ENCODE measurements at places on chromosomes 12 and 14. TPM values are rescaled to one million over a fixed set of nuclear protein-coding genes. Genes with fewer than 3 reads are reported as not detected.
A peak's percentile ranks its signal among the peaks of the same experiment; 100 is the strongest.

Gene TSHR
- total RNA-seq: not detected

DNA sequence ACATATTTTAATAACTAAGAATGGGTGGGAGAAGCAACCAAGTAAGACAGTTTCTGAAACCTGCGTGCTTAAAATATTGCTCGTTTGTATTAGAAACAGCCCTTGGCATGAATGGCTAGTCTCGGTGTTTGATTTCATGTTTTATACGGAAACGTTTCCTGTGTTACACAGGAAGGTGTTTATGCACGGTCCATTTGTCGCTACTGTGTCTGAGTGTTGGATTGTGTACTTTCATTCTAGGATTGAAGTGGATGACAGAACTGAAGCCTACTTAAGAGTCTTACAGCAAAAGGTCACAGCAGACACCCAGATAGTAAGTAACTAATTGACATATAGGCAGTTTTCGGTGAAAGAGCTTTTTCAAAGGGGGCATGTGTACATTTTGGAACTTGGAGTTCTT lies 19.6 kb downstream of the PIWIL1 start:
- H3K27ac ChIP-seq: no peak overlapping the region
- no peaks in the 10 kb centered on the region for H3K36me3 ChIP-seq
- no peaks in the 10 kb centered on the region for H3K4me1 ChIP-seq
- H3K4me3 ChIP-seq: no peak overlapping the region
- no peak for DNase-seq
- no peaks in the 10 kb centered on the region for H3K27me3 ChIP-seq

Gene SOAT2
- total RNA-seq: not detected

DNA sequence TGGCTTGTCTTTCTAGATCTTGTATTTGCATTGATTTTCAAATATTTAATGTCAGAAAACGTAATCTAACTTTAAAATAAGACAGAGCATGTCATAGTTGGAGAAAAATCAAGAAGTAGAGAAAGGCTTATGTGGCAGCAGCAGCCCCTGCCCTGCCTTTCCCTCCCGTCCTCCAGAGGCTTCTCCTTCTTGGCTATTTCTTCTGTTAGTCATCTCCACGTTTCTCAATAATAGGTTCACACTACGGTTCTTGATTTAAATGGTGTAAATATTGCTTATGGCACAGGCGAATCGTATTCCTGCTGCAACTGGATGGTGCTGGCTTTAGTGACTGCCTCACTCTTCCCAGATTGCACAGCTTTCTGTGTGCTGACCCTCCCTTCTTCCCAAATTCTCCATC lies 42.8 kb downstream of the SLC8B1 start:
- no peak overlapping the region for H3K4me3 ChIP-seq
- peaks cover under 1% of the 10 kb centered on the region for H3K4me1 ChIP-seq
- DNase-seq: no peak
- no peaks in the 10 kb centered on the region for H3K27me3 ChIP-seq

Gene KRT5
- not detected for total RNA-seq

DNA sequence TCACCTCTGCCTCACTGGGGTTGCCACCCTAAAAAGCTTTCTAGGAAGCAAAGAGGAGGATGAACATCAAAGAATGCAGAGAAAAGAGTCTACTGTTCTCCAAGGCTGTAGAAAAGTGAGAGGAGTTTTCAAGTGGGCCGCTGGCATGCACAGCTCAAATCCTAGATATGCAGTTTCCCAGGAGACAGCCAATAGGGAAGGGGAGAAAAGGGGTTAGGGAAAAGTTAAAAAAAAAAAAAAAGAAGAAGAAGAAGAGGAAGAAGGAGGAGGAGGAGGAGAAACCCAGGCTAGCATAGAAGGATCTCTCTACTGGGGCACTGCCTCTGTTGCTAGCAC lies 682 bp downstream of the BATF start:
- no peak for DNase-seq
- 0 out of 2 replicates have a peak, but pooled peaks cover 4% of the 10 kb centered on the region for H3K4me1 ChIP-seq
- no peak overlapping the region for H3K4me3 ChIP-seq
- H3K27me3 ChIP-seq: no peaks in the 10 kb centered on the region

Gene PTGER2
- total RNA-seq: 2.9 TPM

DNA sequence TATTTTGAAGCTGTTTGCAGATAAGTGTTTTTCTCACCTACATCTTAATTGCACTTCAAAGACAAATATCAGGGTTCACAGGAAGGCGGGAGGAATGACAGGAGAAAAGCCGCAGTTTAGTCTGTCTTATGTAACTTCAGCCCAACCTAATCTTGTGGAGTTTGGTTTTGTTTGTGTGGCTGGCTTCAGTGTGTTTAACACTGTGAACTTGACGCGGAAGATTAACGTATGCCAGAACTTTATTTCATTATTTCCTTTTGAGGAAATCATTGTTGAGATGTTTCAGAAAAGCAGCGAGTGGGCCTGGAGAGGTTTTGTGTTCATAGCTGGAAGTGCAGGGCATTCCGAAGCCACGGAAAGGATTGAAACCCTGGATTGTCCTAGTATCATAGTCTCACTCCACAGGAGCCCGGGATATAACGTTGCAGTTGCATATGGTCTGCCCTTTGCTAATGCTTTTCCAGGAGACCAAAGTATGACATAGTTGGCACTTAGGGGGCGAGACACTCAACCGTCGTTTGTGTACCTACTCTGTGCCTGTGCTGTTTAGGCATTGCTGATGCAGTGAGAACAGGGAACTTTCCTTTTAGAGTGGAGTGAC lies 2.0 kb downstream of the PELI2 start:
- H3K27ac ChIP-seq: no peak overlapping the region
- H3K27me3 ChIP-seq: no peaks in the 10 kb centered on the region
- H3K36me3 ChIP-seq: peaks cover 10% of the 10 kb centered on the region
- peak; percentile 48 for DNase-seq

Gene GPD1
- total RNA-seq: not detected

- H3K4me1 ChIP-seq: no peaks in the 10 kb centered on the region
- no peak overlapping the region for H3K27ac ChIP-seq
- no peaks in the 10 kb centered on the region for H3K27me3 ChIP-seq
- H3K4me3 ChIP-seq: no peak overlapping the region
- H3K36me3 ChIP-seq: no peaks in the 10 kb centered on the region
Observed at GRCh38 chr12:43162138-43162537, 389.9 kb downstream of the ADAMTS20 start.

DNA sequence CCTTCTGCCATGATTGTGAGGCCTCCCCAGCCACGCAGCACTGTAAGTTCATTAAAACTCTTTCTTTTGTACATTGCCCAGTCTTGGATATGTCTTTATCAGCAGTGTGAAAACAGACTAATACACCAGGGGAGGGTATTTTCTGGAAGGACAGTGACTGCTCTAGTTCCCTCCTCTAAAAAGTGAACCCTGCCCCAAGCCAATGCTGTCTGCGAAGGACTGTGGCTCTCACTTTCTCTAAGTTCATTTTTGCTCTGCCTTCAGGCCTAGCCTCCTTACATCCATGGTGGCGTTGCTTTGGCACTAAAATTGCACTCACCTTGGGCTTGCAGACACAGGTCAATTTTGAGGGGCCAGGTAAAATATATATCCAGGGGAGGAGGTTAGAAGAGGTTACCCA lies 323.0 kb downstream of the VRK1 start:
- DNase-seq: no peak
- no peaks in the 10 kb centered on the region for H3K36me3 ChIP-seq
- H3K4me1 ChIP-seq: no peaks in the 10 kb centered on the region
- H3K27me3 ChIP-seq: no peaks in the 10 kb centered on the region
- no peak overlapping the region for H3K4me3 ChIP-seq

Gene ZFHX2
- not detected for total RNA-seq

DNA sequence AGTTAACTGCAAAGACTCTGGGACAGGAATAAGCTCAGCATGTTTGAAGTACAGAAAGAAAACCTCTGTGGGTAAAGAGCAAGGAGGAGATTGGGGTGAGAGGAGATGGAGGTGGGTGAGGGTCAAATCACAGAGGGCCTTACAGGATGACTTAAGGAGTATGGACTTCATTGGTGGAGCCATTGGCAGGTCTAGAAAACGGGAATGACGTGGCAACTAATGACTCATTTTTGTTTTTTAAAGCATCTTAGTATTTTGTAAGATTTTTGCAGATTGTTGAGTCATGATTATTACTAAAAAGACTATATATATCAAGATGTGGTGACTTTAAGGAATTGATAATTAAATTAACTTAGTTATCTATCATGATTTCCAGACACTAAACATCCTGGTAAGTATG lies 18.5 kb downstream of the UTP20 start:
- H3K36me3 ChIP-seq: peaks cover 62% of the 10 kb centered on the region
- H3K4me1 ChIP-seq: no peaks in the 10 kb centered on the region
- no peak for DNase-seq
- H3K27me3 ChIP-seq: no peaks in the 10 kb centered on the region
- H3K4me3 ChIP-seq: no peak overlapping the region
- H3K27ac ChIP-seq: no peak overlapping the region

DNA sequence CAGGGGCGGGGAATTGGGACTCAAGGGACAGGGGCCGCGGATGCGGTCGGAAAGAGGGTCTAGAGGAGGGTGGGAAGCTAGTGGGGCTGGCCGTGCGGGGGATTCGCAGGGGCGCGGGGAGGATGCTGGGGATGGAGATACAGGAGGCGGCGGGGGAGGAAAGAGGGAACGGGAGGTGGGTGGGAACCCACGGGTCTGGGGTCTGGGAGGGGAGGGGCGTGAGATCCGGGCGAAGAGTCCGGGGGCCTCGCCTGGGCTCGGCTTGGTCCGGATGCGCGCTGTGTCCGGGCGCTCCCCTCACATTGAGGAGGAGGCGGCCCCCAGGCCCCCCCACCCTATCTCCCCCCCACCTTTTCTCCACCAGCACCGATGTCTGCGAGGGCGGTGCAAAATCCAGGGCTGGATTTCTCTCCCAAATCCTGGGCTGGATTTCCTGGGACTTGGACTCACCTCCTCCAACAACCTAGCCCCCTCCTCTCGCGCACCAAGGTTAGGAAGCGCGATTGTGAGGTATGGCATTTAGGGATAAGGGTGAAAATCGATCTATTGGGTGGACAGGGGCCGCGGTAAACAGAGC lies at the start of gene AGAP2:
AGAP2 (minus strand) TSS at position 82 of the 577 bp plus-strand sequence. CDS start 496 bp downstream, outside the sequence.
- peak within 1 kb of the TSS; percentile 16 for H3K4me3 ChIP-seq
- H3K27ac ChIP-seq: no peak within 1 kb of the TSS
- peaks cover 27% of the 10 kb centered on the region for H3K4me1 ChIP-seq
- DNase-seq: no peak
- peaks cover 96% of the 10 kb centered on the region for H3K27me3 ChIP-seq
- H3K36me3 ChIP-seq: peaks cover 7% of the 10 kb centered on the region

Gene GNB3
- not detected for total RNA-seq

- no peaks in the 10 kb centered on the region for H3K36me3 ChIP-seq
- H3K27ac ChIP-seq: peak overlapping the region; percentile 50
- H3K4me3 ChIP-seq: no peak overlapping the region
- peaks cover 28% of the 10 kb centered on the region for H3K4me1 ChIP-seq
- H3K27me3 ChIP-seq: no peaks in the 10 kb centered on the region
Observed at GRCh38 chr12:115440438-115440837, 756.5 kb upstream of the TBX3 start.

DNA sequence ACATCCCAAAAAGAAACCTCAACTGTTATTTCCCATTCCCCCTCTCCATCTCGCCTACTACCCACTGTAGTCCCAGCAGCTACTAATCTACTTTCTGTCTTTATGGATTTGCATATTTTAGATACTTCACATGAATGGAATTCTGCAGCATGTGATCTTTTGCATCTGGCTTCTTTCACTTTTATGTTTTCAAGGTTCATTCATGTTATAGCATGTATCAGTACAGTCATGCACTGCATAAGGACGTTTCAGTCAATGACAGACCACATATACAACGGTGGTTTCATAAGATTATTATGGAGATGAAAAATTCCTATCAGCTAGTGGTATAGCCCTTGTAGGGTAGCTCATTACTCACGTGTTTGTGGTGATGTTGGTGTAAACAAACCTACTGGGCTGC lies 24.5 kb downstream of the PCNX4 start:
- no peak overlapping the region for H3K4me3 ChIP-seq
- H3K27ac ChIP-seq: no peak overlapping the region
- H3K4me1 ChIP-seq: no peaks in the 10 kb centered on the region
- no peak for DNase-seq
- H3K27me3 ChIP-seq: no peaks in the 10 kb centered on the region
- peaks cover 72% of the 10 kb centered on the region for H3K36me3 ChIP-seq

Gene CNTN1
- total RNA-seq: 1.4 TPM

Gene RDH12
- total RNA-seq: not detected

- H3K27me3 ChIP-seq: no peaks in the 10 kb centered on the region
- DNase-seq: no peak
- H3K4me3 ChIP-seq: no peak overlapping the region
- H3K27ac ChIP-seq: no peak overlapping the region
Observed at GRCh38 chr12:120800665-120801064, 75.0 kb downstream of the ACADS start.

DNA sequence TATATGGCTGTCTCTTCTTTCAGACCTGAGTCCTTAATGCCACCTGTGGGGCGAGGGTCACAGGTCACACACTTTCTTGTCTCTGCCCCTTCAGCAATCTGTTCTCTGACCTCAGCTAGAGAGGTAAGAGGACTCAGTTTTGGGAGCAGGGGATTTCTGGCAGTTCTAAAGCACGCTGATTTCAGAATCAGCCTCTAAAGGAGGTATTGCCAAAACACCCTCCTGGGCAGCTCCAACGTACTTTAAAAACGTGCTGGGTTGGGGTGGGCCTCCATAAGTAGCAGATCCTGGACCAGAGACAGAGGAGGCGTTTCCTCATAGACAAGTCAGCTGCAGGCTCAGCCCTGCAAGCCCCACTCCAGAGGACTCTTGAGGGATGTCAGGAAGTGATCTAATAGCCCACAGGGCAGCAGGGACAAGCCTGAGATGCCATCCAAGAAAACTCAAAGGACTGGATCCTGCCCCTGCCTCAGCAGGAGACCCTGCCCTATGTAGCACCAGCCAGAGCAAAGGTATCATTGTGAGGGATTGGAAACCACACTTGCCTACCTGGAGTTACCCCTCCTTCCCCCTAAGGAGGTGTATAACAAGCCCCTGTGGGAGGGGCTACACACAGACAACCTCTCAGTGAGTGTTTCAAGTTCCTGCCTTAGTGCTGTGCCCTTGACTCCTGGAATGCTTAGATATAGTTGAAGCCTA lies 8.5 kb downstream of the CTDSP2 start:
- H3K27ac ChIP-seq: peak overlapping the region; percentile 0
- H3K27me3 ChIP-seq: no peaks in the 10 kb centered on the region
- H3K4me3 ChIP-seq: no peak overlapping the region
- no peak for DNase-seq
- H3K36me3 ChIP-seq: peaks cover 72% of the 10 kb centered on the region

Gene KCNC2
- not detected for total RNA-seq

GRCh38 chr14:22427771-22428231 lies 161.2 kb downstream of the DAD1 start:
- H3K27me3 ChIP-seq: no peaks in the 10 kb centered on the region
- peak; percentile 42 for DNase-seq
- peaks cover 32% of the 10 kb centered on the region for H3K4me1 ChIP-seq
- 0 out of 2 replicates have a peak overlapping the region, but pooled peaks have one; percentile 4 for H3K27ac ChIP-seq
- H3K4me3 ChIP-seq: peak overlapping the region; percentile 15

- no peaks in the 10 kb centered on the region for H3K27me3 ChIP-seq
- no peak overlapping the region for H3K4me3 ChIP-seq
Observed at GRCh38 chr12:25254271-25254880, 3.6 kb upstream of the KRAS start.

All from SJSA1 (cell line).